Kidney (tissue), 22 donors: ENCODE measurements at places on chromosomes 1 and 21. TPM values are rescaled to one million over a fixed set of nuclear protein-coding genes. Genes with fewer than 3 reads are reported as not detected.

- peaks cover 4% of the 10 kb centered on the region for H3K4me1 ChIP-seq
Observed at GRCh38 chr1:236524895-236525184, 1.1 kb downstream of the LGALS8 start.

GRCh38 chr21:32578107-32578691, 7.1 kb downstream of the TCP10L start:
- H3K4me1 ChIP-seq = no peaks in the 10 kb centered on the region
- no peaks in the 10 kb centered on the region for H3K27me3 ChIP-seq
- H3K4me3 ChIP-seq = no peak overlapping the region
- H3K27ac ChIP-seq = no peak overlapping the region

DNA sequence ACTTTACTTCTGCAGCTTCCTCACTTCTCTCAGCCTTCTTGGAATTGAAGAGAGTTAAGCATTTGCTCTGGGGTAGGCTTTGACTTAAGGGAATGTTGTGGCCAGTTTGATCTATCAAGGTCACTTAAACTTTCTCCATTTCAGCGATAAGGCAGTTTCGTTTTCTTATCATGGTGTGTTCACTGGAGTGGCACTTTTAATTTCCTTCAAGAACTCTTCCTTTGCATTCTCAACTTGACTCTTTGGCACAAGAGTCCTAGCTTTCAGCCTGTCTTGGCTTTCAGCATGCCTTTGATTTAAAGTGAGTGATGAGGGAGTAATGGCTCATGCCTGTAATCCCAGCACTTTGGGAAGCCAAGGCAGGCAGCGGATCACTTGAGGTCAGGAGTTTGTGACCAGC, 38.7 kb downstream of the HS2ST1 start:
- no peak overlapping the region for H3K27ac ChIP-seq
- H3K27me3 ChIP-seq = no peaks in the 10 kb centered on the region
- no peak for DNase-seq
- no peaks in the 10 kb centered on the region for H3K36me3 ChIP-seq

- no peaks in the 10 kb centered on the region for H3K36me3 ChIP-seq
- no peak overlapping the region for H3K27ac ChIP-seq
- H3K4me1 ChIP-seq = no peaks in the 10 kb centered on the region
- DNase-seq = peak; percentile 24
Observed at GRCh38 chr1:9687874-9688582, 36.5 kb downstream of the PIK3CD start.

DNA sequence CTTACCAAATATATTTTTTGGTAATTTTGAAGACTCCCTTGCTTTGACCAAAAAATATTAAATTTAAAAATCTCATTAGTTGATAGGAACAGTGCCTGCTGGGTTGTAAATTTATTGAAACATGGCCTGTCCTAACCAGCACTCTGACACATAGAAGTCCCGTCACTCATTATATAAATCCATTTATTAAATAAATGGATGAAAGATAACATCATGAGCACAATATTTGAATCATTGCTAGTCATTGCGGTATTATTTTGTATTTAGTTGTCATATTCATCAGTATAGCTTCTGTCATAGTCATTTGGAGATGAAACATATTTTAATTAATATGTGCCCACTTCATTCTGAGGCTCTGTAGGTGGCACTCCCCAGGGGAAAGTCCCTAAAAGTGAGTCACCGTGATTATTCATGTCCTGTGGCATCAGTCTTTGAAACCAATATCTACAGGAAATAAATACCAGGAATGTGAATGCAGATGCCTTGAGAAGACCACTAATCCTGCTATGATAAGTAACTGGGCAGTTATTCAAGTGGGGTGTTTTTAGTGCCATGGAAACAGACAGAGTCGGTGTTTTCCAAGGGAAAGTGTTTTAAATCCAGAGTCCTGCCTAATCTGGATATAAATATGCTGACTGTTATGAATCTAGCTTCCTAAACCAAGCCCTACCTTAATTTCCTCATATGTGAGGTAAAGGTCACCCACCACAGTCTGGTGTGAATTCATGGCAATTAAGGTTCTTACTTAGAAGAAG, 302.0 kb downstream of the DUSP10 start:
- H3K4me1 ChIP-seq = no peaks in the 10 kb centered on the region
- H3K4me3 ChIP-seq = no peak overlapping the region
- no peaks in the 10 kb centered on the region for H3K36me3 ChIP-seq

DNA sequence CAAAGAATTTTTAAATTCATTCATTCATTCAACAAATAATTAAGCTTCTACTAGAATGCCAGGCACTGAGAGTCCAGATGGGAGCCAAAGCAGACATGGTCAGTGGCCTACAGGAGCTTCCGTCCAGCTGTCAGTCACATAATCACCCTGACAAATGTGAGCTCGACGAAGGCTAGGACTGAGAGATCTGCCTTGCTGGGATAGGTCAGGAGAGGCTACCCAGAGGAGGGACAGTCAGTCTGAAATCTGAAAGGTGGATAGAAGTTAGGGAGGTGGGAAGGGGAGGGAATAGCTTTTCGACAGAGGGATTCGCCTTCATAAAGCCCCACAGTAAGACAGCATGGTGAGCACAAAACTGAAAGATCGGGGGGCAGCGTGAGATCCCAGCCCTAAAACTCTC, 8.3 kb downstream of the EPHX1 start:
- H3K4me1 ChIP-seq = peaks cover 40% of the 10 kb centered on the region
- peak overlapping the region; percentile 93 for H3K27ac ChIP-seq
- H3K4me3 ChIP-seq = no peak overlapping the region
- H3K27me3 ChIP-seq = no peaks in the 10 kb centered on the region

DNA sequence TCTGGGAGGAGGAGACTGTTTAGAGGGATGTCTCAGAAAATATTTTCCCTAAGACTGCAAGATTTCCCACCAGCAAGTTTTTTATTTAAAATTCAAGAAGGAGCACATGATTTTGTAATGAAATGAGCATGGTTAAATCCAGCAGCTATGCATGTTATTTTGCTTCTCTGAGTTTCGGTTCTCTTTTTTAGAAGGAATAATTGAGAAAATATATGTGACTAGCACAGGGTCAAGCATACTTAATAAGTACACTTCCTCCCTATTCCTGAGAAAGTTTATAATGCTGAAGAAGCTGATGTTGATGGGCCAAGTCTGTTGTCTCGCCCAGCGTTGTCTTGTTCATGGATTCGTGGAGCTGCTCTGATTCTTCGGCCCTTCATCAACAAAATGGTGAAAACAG, 51.2 kb downstream of the EXO1 start:
- DNase-seq = no peak
- H3K4me3 ChIP-seq = no peak overlapping the region
- H3K4me1 ChIP-seq = no peaks in the 10 kb centered on the region
- no peaks in the 10 kb centered on the region for H3K36me3 ChIP-seq
- no peak overlapping the region for H3K27ac ChIP-seq

Gene IL22RA1
- 1.4 TPM for total RNA-seq

Gene ATP1A4
- total RNA-seq = 0.19 TPM

Gene ELAPOR1
- total RNA-seq = 1.3 TPM

Gene KRTAP19-3
- not detected for total RNA-seq
